Amygdala (tissue), 56 donors: ENCODE measurements at places on chromosomes 1 and 21.

- no peak for DNase-seq
Measured at GRCh38 chr1:25485536-25486411, 55.1 kb downstream of the MACO1 start.

DNA sequence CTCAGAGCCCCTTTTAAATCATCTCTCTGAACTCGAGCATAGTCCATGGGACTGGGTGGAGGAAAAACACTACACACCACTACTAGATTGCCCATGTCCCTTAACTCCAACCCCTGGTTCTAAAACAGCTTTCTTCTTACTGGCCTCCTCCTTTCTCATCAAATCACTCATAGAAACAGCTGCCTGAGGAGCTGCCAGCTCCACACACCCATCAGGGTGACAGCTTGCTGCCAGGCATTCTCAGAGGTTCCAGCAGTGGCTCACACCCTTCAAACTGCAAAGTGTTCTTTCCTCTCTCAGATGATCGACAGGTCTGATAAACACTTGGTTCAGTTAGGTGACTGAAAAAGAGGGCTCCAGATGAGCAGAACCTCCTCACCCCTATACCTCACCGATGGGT lies 543.0 kb upstream of the PLXNA2 start:
- no peak for DNase-seq

DNA sequence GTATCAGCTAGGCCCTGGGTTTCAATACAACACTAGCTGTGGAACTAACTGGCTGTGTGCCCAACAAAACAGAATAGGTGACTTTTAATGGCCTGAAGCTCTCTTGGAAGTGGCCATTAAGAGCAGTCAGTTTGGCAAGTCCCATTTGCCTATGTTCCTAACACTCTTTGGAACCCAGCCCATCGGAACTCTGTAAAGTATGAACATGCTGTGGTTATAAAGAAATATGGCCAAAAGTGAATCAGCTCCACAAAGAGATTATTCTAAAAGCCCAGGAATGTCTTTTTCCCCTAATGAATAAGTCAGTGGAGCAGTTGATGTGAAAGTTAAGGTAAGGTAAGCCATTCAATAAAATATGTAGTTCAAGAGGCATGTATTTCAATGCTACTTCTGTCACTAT lies 223.7 kb upstream of the ADAMTS5 start:
- DNase-seq: no peak

- no peak for DNase-seq
Measured at GRCh38 chr1:17122521-17123164, 3.4 kb upstream of the PADI2 start.

- DNase-seq: no peak
Measured at GRCh38 chr1:112687361-112687760, 12.9 kb downstream of the MOV10 start.

DNA sequence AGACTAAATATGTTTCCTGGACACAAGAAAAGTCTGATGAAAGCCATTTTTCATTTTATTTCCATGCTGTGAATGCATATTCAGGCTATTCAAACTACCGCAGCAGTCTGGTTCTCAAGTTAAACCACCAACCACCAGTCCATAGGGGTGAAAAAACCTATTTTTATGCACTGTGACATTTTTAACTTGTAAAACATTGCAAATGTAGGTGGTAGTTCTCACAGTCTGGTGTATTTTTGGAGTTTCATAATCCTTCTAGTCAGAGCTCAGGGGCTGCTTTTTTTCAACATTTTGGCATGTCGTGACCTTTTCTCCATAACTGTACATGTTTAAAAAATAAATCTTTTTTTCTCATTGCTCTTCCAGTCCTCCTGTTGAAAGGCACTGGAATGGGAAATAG lies 907.6 kb upstream of the ADGRL2 start:
- no peak for DNase-seq
